ENCODE measurements at places on chromosomes 5 and 9.

GRCh38 chr5:69265931-69266330, 31.2 kb downstream of the CDK7 start:
- no peak for DNase-seq

DNA sequence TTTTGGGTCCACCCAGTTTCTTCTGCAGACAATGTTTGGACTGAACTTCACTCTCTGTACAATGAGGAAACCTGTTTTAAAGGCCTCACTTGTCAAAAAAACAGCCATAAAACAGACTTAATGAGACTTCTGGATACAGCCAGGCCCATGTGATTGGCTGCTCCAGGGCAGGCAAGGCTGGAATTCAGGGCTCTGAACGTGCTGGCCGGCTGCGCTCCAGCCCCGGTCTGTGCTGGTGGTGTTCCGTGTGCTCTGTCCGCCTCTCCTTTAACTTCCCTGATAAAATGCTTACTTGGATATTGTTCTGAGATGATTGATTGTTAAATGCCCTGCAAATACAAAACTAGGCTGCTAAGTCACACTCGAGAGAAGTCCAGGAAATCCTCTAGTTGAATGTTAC, 131.2 kb upstream of the KLF4 start:
- DNase-seq: no peak

- DNase-seq: no peak
Observed at GRCh38 chr9:93576258-93577077, at the start of gene PHF2. Gene PHF2 (plus strand): TSS chr9:93576584. CDS start chr9:93576774, 190 bp downstream.

DNA sequence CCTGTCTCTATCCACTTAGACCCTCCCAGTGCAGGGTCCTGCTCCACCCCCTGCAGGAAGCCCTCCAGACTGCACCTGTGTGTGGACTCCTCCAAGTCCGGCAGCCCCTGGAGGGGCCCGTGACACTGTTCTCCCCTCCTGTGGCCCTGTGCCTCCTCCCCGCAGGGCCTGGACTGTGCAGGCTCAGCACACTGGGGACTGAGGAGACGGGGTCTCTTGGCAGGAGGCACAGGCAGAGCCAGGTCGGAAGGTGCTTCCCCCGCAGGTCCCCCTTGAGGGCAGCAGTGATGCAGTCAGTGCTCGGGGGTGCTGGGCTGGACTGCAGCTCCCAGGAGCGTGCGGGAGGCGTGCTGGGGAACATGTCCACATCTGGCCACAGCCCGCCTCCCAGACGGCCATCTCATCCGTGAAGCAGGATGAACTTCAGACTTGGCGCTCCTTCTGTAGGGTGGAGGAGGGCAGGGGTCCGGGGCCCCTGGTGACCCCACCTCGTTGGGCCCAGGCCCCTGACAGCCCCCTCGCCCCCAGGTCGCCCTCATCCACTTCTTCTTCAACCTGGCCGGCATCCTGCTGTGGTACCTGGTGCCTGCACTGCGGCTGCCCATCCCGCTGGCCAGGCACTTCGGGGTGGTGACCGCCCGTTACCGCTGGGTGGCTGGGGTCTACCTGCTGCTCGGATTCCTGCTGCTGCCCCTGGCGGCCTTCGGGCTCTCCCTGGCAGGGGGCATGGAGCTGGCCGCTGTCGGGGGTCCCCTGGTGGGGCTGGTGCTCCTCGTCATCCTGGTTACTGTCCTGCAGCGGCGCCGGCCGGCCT, 4.9 kb downstream of the SLC34A3 start:
- DNase-seq: no peak

DNA sequence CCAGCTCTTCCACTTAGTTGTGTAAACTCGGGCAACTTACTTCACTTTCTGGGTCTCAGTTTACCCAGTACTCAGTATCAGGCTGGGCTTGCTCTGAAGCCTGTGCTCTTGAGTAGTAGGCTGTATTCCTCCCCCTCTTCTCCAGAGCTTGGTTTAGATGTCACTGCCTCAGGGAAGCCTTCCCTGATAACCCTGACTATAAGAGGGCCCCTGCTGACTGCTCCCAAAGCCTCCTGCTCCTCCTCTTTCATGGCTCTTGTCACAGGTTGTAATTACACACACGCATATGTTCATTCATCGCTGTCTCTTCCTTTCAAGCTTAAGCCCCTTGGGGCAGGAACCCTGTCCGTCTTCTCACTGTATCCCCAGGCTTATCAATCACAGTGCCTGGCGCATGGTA, 140.2 kb downstream of the RGS3 start:
- DNase-seq: no peak

GRCh38 chr5:10524376-10525123, 39.3 kb upstream of the ANKRD33B start:
- no peak for DNase-seq

DNA sequence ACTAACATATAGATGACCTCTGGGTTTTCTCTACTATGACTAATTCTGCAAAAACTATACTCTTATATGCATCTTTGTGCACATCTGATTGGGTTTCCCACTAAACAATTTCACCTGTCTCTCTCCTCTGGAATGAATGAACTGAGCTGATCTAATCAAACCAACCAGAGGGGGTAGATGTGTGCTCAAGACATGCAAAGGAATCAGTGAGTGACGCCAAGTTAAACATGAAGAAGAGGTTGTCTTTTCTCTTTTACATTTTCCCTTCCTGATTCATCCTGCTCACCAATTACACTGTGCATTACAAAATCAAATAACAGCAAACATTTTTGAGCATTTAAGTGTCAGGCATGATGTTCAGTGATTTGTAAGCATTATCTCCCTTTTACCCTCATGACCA, 29.6 kb upstream of the GRXCR2 start:
- no peak for DNase-seq

GRCh38 chr5:133996683-133997252, 8.0 kb downstream of the VDAC1 start:
- no peak for DNase-seq

DNA sequence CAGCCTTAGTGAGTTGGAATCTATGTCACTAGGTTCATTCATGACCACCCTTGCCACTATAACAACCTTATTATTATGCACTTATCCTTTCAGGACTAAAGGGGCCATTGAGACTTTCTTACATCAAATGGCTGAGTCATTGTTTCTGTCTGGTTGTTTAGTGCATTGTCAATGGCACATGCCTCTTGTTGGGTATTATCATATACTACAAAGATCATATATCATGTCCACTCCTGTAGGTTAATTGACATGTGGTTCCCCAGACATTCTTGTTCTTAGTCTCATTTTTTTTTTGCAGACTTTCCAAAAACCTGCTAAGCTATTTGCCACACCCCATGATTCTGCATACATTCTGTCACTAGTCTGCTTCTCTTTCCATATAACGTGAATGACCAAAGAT, 66.7 kb upstream of the PRDM9 start:
- no peak for DNase-seq

- DNase-seq: no peak
Observed at GRCh38 chr5:43616535-43616934, 13.6 kb downstream of the NNT start.

- DNase-seq: no peak
Observed at GRCh38 chr9:81035171-81035570, 654.2 kb downstream of the TLE1 start.

DNA sequence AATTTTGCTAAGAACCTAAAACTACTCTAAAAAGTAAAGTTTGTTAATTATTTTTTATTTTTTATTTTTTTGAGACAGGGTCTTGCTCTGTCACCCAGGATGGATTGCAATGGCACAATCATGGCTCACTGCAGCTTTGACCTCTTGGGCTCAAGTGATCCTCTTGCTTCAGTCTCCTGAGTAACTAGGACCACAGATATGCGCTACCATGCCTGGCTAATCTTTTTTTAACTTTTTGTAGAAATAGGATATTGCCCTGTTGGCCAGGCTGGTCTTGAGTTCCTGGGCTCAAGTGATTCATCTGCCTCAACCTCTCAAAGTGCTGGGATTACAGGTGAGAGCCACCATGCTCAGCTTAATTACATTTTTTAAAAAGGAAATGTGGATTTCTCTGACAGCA, 45.8 kb downstream of the PDE6A start:
- DNase-seq: no peak

GRCh38 chr9:130536701-130537107, 42.7 kb upstream of the FUBP3 start:
- DNase-seq: no peak

DNA sequence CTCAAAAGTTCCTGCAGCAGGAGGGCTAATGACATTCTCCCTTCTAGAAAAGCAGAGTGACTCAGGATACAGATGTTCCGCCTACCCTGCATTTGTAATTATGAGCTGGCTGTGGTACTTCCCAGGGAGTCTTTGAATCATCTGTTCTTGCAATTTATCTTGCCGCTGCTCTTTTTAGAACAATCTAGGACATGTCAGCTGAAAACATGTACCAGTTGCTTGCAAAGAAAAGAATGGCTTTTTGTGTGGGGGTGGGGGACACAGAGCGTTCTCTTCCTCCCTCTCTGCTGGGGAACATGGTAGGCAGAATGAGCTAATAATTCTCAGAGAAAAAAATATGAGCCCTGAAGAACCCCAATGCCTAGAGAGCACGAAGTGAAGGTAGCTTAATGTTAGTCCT, 51.7 kb upstream of the TUT7 start:
- no peak for DNase-seq

- no peak for DNase-seq
Observed at GRCh38 chr9:6584881-6585597, 60.5 kb downstream of the GLDC start.

DNA sequence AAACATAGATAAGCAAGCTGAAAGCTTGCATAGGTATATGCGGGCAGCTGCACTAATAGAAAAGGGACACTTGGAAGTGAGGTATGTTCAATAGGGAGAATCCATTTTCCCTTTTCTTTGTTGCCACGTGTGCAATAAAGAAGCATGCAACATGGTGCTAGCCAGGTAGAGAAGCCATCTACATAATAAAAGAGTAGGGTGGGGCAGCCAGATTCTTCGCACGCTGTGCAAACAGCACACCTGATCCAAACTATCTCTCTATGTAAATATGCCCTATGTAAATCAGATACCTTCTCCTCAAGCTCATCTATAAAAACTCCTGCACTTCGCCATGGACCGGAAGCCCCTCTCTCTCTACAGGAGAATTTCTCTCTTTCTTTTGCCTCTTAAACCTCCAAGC, 91.9 kb upstream of the C9orf72 start:
- no peak for DNase-seq

DNA sequence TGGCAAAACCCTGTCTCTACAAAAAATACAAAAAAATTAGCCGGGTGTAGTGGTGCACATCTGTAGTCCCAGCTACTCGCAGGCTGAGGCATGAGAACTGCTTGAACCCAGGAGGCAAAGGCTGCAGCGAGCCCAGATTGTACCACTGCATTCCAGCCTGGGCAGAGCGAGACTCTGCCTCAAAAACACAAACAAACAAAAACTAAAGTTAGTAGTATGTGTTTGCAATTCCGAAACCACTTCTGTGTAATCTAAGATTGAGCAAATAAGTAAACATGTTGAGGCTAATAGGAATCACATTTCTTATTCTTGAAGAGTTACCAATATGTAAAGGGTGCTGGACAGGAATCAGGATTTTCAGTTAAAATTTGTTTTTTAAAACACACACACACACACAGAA, 70.0 kb upstream of the SUSD1 start:
- no peak for DNase-seq

Data from cortex of kidney (tissue), 1 donor.